ENCODE measurements at places on chromosomes 3 and 15.

DNA sequence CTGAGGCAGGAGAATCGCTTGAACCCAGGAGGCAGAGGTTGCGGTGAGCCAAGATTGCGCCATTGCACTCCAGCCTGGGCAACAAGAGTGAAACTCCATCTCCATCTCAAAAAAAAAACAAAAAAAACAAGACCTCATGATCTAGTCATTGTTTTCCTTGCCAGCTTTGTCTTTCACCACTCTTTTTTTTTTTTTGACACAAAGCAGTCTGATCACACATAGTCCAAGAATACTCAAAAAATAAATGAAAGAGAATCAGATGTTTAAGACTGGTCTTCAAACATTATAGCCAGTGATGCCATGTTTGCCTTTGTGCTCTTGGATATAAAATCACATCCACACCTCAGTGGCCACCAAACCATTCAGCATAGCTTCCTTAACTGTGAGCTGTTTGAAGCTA lies 5.8 kb upstream of the ADAM10 start:
- no peak for DNase-seq

- no peak for DNase-seq
These were observed 36.9 kb downstream of the RFTN1 start for GRCh38 chr3:16476636-16477035.

- no peak for DNase-seq
These were observed 553.8 kb downstream of the MAGI1 start for GRCh38 chr3:65484964-65485363.

- no peak for DNase-seq
These were observed 1078.5 kb downstream of the TUSC7 start for GRCh38 chr3:117788061-117788460.

DNA sequence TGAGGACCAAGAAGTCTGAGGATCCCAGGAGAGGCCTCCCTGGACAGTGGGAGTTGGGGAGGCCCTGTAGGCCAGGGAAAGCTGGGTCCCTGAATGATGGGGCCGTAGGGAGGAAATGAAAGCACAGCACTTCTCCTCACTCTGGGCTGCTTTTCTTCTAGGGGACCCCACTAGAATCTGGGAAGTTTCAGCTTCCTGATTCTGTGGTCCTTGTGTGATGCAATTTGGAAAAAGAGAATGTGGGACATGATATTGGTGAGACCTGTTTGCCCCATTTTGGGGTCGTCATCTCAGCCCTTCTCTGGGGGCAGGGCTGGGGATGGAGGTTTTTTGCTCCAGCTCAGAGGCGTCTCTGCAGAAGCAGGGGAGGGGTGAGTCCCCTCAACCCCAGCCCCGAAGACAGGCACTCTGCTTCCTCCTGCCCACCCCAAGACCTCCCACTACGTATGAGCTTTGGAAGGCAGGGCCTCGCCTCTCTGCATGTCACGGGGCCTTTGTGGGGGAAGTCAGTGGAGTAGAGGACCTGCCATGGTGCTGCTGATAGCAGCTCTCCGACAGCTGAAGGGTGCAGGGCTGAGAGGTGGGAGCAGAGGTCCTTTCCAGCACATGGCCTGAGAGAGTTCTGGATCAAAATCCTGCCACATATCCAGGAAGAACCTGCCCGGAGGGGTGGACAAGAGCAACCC lies 1.5 kb upstream of the SNX22 start:
- no peak for DNase-seq

GRCh38 chr3:94083261-94083660 lies 20.4 kb downstream of the NSUN3 start:
- DNase-seq = no peak

- no peak for DNase-seq
These were observed 19.1 kb upstream of the HHATL start for GRCh38 chr3:42721690-42722089.

GRCh38 chr15:63048776-63049665 lies 6.5 kb downstream of the TPM1 start:
- DNase-seq = no peak

DNA sequence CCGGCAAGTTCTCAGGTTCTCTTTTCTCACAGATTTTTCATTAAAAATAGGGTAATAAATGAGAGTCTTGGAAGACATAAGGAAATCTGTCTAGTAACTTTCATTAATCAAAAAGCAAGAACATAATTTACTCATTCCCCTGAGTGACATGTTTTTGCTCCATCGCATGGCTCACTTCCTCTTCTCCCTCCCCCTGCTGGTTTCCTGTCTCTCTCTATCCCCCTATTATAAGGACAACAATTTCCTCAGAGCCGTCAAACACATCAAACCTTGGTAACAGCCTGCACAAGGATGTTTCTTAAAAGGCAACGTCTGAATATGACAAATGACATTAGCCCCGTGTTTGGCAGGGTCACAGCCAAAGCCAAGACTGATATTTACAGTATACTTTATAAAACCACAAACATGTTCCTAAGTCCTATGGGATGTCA lies 1149.6 kb downstream of the IGSF11 start:
- peak; percentile 25 for DNase-seq

- no peak for DNase-seq
These were observed 656.6 kb upstream of the NAALADL2 start for GRCh38 chr3:174202561-174202960.

DNA sequence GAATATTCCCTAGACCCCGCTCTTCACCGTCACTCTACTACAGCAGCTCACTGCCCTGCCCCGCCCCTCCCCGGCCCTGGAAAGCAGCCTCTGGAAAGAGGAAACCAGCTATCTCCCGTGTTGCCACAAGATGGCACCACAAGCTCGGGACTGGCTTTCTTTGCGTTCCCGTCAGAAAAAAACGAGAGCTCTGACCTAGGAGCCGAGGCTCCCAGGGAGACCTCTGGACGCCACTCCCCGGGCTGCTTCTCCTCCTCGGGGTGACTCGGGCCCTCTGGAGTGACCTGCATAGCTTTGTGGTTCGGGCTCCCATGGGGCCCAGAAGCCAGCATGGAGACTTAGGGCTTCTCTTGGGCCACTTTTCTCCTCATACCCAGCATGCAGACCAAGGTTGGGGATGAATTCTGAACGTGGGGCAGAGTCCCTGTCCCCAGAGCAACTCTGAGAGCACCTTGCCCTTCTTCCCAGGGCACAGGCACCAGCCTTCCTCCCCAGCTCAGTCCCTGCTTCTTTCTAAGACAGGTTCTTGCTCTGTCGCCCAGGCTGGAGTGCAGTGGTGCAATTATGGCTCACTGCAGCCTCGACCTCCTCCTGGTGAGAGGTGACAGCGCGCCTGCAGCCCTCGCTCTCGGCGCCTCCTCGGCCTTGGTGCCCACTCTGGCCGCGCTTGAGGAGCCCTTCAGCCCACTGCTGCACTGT lies 19.0 kb downstream of the STOML1 start:
- no peak for DNase-seq

- no peak for DNase-seq
These were observed 422.3 kb upstream of the ROBO1 start for GRCh38 chr3:80190051-80190450.

- DNase-seq = no peak
These were observed 15.4 kb downstream of the C2CD4B start for GRCh38 chr15:62149729-62150128.

- no peak for DNase-seq
These were observed 85.9 kb upstream of the GPR149 start for GRCh38 chr3:154515921-154516320.

DNA sequence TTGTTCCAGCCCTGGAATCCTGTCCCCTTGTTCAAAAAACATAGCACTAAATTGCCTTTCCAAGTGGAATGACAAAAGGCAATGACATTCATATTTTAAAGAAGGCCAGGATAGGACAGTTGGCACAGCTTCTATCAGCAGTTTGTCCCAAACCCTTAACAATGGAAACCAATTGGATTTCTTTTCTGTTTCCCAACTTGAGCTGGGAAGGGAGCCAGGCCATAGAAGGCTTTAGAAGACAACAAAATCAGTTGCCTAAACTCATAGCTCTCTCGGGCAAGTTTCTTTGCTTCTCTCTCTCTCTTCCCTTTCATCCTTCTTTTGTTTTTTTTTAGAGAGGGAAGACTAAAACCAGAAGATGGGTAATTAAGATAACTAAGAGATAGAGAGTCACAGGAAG lies 227.7 kb upstream of the TPRG1 start:
- DNase-seq = no peak

All from NCI-H1436 treated with DMSO at 0.1 percent for 48 hours (cell line).